Stimulated activated CD8-positive, alpha-beta memory T cell treated with anti-CD3 and anti-CD28 coated beads, Interleukin-2, amount 100 ng/mL, for 1 hour (primary cell): ENCODE measurements at places on chromosomes 3 and 15.
A peak's percentile ranks its signal among the peaks of the same experiment; 100 is the strongest.

DNA sequence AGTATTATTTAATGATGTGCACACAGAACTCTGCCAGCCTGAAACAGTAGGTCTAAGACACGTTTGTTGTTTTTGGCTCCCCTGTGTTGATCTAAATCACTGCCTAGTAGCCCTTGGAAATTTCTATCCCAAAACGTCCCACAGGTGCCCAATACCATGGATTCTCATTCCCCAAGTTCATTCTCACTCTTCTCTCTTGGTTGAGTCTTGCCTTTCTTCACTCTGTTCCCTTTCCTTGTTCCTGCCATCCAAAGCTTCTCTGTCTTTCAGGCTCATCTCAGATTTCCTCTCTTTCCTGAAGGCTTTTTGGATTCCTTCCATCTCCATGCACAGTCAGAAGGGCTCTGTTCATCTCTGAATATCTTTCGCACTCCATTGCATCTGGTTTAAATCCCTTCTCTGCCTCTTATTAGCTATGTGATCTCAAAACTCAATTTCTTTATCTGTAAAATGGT lies 54.2 kb downstream of the PPARG start:
- no peak for DNase-seq

DNA sequence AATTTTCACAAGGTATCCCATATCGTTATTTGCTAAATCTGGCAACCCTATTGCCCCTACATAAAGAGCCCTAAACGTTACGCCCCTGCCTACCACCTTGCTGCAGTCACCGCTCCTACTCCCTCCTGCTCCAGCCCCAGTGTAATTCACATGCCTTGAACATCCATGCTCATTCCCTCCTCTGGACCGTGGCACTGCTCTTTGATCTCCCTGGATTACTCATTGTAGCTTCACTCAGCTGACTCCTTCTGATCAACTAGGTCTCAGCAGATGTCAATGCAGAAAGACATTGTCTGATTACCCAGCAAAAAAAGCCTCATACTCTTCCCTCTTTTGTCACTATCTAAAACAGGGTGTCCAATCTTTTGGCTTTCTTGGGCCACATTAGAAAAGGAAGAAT lies 40.7 kb upstream of the KBTBD8 start:
- DNase-seq = no peak

- no peak for DNase-seq
Measured at GRCh38 chr15:89070197-89071124, 17.8 kb upstream of the ABHD2 start.

DNA sequence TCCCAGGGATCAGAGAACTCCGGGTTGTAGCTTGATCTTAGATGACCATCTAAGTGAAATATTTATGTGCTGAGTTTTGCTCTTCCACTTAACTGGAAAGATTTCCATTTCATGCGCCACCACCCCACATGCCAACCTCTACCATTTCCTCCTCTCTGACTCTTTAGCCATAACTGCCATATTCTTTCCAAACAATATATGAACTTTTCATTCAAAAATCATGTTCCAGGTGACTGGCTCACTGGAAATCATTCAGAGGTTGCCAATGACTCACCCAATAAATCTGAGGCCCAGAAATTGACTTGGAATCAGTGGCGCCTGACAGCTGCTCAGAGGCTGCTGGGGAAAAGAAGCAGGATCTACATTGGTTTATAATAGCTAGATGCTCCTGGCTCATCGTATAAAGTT lies 31.6 kb upstream of the FAM174B start:
- no peak for DNase-seq

- no peak for DNase-seq
Measured at GRCh38 chr3:14416453-14416852, 14.0 kb downstream of the SLC6A6 start.

DNA sequence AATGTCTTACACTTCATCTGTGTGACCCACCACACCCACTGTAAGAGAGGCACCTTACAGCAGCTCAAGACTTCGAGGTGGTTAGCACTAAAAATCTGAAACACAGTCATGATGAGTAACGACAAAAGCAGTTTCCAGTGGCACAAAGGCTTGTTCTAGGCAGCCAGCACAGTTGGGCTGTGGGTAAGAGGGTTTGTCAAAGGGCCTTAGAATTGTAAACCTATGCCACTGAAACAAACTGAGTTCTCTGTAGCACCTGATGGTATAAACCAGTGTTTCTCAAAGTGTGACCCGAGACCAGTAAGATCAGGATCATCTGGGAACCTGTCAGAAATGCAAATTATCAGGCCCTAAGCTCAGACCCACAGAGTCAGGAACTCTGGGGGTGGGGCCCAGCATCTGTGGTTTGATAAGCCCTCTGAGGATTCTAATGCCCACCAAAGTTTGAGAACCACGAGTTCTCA lies 36.5 kb downstream of the DAPK2 start:
- DNase-seq = peak; percentile 11

- no peak for DNase-seq
Measured at GRCh38 chr3:138902171-138902570, 44.8 kb downstream of the FOXL2 start.
